ENCODE measurements at places on chromosomes 12 and 14.
A peak's percentile ranks its signal among the peaks of the same experiment; 100 is the strongest.

DNA sequence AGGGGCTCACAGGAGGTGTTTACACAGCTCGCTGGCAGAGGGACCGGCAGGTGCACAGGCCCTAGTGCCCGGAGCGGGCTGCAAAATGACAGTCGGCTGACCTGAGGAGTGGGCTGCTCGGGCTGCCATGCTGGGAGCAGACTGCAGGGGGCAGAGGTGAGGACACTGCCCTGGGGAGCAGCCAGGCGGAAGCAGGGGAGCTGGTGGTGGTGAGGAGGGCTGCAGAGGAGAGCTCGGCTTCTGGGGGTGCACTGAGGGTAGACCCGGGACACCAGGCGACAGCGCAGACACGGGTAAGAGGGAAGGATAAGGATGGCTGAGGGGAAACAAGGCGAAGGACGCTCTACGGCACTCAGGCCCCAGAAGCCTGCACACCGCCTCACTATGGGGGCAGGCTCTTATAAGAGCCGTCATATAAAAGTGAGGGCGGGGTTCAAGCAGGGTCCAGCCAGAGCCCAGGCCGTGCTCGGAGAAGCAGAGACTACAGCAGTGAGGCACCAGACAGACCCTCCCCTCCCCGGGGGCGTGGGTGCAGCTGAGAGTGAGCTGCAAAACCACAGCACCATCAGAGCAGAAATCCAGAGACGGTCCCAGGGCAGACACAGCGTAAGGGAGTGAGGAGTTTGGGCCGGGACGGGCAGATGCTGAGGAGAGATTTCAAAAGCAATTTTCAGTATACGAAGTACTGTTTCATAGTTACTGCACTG, 62.5 kb downstream of the CCDC88C start:
- no peak for DNase-seq

- peak; percentile 25 for DNase-seq
Observed at GRCh38 chr12:52800259-52800917, 4.5 kb upstream of the KRT3 start.

GRCh38 chr14:68978172-68978911, 760 bp downstream of the ACTN1 start:
- peak; percentile 91 for DNase-seq

DNA sequence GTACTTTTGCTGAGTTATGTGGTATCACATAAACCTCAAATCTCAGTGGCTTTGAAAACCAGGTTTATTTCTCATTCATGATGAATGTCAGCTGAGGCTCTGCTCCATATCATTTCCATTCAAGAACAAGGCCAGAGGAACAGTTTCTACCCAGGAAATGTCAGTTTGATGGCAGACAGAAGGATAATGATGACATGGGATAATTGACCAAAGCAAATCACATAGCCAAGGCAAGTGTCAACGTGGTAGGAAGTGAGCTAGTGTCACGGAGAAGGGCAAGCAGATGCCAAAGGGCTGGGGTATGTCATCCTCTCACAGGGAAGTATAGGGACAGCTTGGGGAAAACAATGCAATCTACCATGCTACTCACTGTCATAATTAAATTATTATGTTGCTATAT, 12.3 kb upstream of the PDE3A start:
- DNase-seq = no peak

DNA sequence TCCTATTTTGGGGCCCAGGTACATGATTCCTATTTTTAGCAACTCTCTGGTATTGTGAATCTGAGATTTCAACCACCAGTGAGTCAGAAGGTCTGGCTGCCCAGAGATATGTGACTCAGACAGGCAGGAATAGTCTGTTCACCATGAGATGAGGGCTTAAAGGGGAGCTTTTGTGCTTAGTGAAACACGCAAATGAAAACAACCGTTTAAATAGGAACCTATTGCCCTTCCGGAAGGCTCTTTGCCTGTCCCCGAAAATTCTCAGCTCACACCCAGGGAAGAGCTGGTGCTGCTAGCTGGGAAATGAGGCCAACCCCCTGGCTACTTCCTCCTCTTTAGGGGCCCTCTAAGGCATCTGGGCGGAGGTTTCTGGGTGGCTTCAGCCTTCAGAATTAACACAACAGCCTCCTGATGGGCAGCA, 283.6 kb downstream of the CACNA1C start:
- DNase-seq = no peak

Data from upper lobe of right lung (tissue), 1 donor.